ENCODE measurements at places on chromosomes 4 and X.
A peak's percentile ranks its signal among the peaks of the same experiment; 100 is the strongest.

DNA sequence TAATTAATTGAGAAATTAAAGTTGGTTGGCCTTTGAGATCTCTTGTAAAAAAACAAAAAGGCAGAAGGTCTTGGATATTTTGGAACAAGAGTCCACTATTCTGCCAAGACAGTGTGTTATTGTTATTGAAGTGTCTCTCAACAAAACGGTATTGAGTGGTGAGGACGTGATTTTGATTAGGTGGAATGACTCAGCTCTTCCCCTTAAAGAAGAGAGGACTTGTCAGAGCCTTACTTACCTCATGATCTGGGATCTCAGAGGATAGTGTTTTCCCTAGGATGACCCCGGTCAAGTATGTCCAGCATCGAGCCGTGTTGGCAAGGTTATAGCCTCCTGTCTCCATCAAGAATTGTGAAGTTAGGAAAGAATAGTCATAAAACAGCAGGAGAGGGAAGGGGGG, 110.9 kb downstream of the HDAC8 start:
- no peak overlapping the region for H3K27ac ChIP-seq
- H3K4me3 ChIP-seq: no peak overlapping the region
- H3K36me3 ChIP-seq: no peaks in the 10 kb centered on the region

GRCh38 chrX:57286507-57287251, at the start of gene FAAH2:
Gene FAAH2, plus strand, starts transcription at chrX:57286706. Its CDS starts 120 bp downstream, at chrX:57286826.
- H3K4me3 ChIP-seq: peak within 1 kb of the TSS; percentile 57
- no peaks in the 10 kb centered on the region for H3K27me3 ChIP-seq
- peak; percentile 60 for DNase-seq
- no peaks in the 10 kb centered on the region for H3K4me1 ChIP-seq

DNA sequence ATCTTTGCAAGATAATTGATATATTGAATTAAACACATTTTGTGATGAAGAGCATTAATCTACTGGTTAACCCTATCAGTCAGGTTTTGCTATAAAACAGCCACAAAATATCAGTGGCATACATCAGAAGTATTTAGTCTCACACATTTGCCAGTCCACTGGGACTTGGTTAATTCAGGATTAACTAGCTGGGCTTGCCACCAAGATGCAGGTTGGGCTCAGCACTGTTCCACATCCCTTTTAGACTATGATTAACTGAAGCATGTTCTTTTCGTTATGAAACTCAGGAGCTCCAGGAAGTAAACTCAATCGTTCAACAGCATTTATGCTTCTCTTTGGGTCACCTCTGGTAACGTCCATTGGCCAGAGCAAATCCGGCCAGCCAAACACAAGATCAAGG, 538.1 kb upstream of the HS3ST1 start:
- no peaks in the 10 kb centered on the region for H3K36me3 ChIP-seq
- no peak for DNase-seq
- H3K27me3 ChIP-seq: no peaks in the 10 kb centered on the region
- H3K4me1 ChIP-seq: no peaks in the 10 kb centered on the region
- H3K4me3 ChIP-seq: no peak overlapping the region

DNA sequence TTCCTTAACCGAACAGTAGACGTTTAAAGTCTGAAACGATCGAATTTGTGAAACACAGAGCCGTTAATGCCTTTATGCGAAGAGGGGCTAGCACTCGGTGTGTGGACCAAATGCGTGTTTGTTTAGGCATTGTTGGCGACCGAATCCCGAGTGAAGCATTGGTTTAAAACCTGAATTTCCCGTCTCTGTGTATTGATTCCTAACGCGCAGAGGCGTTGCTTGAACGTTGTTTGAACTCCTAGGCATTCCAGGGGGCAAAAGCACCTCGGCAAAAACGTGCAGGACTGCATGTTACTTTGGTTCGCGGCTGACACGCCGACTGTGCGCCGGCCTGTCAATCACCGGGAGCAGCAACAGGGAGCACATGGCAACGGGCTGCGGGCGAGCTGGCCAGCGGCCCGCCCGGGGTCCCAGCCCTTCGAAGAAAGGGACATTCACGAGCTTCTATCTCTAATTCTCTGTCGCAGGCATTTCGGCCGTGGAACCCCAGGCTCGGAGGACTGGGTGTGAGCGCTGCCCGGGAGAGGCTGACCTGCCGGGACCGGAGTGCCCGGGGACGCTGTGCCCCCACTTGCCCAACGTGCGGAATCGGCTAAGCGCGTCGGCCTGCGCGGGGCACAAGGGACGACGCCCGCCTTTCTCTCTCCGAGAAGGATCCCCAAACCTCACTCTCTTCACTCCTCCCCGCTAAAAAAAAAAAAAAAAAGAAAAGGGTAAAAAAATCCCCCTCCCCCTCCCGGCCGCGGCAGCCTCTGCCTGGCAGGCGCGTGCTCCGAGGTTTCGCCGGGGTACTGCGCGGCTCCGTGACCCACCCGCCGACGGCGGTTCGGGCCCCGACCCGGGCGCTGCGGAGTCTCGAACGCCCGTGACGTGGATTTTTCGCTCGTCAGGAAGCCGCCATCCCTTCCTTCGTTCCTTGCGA, 810 bp downstream of the SPRY1 start:
- H3K36me3 ChIP-seq: no peaks in the 10 kb centered on the region
- DNase-seq: peak; percentile 5
- peaks cover 23% of the 10 kb centered on the region for H3K4me1 ChIP-seq

DNA sequence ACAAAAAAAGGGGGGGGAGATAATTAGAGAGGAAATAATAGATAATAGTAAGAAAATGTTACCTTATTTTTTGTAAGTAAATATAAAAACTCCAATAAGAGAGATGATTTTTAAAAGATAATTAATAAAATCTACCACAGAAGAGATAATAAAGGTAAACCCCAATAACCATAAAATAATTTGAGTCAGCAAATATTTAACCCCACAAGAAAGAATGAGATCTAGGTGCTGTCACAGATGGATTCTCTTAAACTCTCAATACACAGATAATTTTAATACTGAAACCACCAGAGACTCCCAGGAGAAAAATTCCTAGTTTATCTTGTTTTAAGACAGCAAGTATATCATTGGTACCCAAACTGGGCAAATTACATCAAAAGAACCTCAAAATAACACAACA, 341.4 kb downstream of the ANK2 start:
- no peak overlapping the region for H3K4me3 ChIP-seq
- no peak overlapping the region for H3K27ac ChIP-seq
- no peaks in the 10 kb centered on the region for H3K27me3 ChIP-seq
- no peaks in the 10 kb centered on the region for H3K4me1 ChIP-seq
- H3K36me3 ChIP-seq: no peaks in the 10 kb centered on the region

GRCh38 chrX:130260316-130260715, 8.4 kb downstream of the ZNF280C start:
- DNase-seq: no peak

DNA sequence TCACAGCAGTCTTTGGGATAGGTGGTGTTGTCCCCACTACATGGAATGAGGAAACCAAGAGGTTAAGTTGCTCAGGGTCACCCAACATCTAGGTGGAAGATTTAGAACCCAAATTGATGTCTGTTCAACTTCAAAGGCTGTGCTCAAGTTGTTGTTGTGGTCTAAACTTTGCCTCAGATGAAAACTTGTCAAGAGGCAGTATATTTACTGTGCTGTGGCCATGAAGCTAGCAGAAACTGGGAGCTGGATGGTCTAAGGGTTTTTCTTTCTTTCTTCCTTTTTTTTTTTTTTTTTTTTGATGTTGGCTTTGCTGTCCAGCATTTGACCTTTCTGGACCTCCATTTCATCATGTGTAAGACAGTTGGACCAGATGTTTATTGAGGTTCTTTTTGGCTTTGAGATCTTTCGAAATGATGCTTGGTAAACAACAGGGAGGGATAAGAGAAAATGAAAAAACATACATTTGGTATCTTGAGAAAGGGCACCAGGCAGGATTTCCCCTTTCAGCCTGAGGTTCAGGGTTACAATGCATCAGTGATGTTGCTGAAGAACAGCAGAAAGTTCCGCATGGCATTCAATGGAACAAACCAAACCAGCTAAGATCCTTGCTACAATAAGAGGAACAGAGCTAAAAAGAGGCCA, 166.2 kb upstream of the RPS6KA3 start:
- peaks cover 5% of the 10 kb centered on the region for H3K4me1 ChIP-seq
- no peak for DNase-seq
- H3K27ac ChIP-seq: no peak overlapping the region

- no peaks in the 10 kb centered on the region for H3K27me3 ChIP-seq
- no peaks in the 10 kb centered on the region for H3K36me3 ChIP-seq
- no peaks in the 10 kb centered on the region for H3K4me1 ChIP-seq
- H3K27ac ChIP-seq: no peak overlapping the region
- no peak overlapping the region for H3K4me3 ChIP-seq
- no peak for DNase-seq
These were observed 138.4 kb downstream of the PARM1 start for GRCh38 chr4:75071317-75071716.

- no peaks in the 10 kb centered on the region for H3K36me3 ChIP-seq
- no peak overlapping the region for H3K27ac ChIP-seq
- no peak for DNase-seq
- peaks cover 5% of the 10 kb centered on the region for H3K4me1 ChIP-seq
- H3K4me3 ChIP-seq: no peak overlapping the region
These were observed 4.1 kb upstream of the SEC24B start for GRCh38 chr4:109429545-109429944.

GRCh38 chr4:13673167-13673566, 45.6 kb upstream of the BOD1L1 start:
- H3K27ac ChIP-seq: no peak overlapping the region
- no peaks in the 10 kb centered on the region for H3K36me3 ChIP-seq
- no peaks in the 10 kb centered on the region for H3K27me3 ChIP-seq
- no peak overlapping the region for H3K4me3 ChIP-seq
- no peak for DNase-seq
- H3K4me1 ChIP-seq: no peaks in the 10 kb centered on the region

- no peak overlapping the region for H3K4me3 ChIP-seq
- no peak overlapping the region for H3K27ac ChIP-seq
- DNase-seq: no peak
- no peaks in the 10 kb centered on the region for H3K36me3 ChIP-seq
These were observed 1343.8 kb upstream of the IGFBP7 start for GRCh38 chr4:58453956-58454355.

GRCh38 chr4:1198098-1198844, 25.9 kb upstream of the SPON2 start:
- H3K4me1 ChIP-seq: peaks cover 28% of the 10 kb centered on the region
- no peaks in the 10 kb centered on the region for H3K27me3 ChIP-seq
- H3K36me3 ChIP-seq: no peaks in the 10 kb centered on the region
- DNase-seq: no peak
- no peak overlapping the region for H3K27ac ChIP-seq
- no peak overlapping the region for H3K4me3 ChIP-seq

DNA sequence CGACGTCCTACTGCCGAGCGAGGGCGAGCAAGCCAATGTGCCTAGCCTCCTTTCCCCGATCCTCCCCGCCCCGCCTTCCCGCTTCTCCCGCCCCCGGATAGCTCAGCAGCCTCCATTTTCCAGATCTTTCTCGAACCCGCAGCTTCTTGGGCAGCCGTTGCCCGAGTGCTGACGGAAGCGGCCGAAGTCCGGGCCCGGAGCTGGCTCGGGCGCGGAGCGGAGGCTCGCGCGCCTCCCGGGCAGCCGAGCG, 172 bp upstream of the HSPA4L start:
- no peaks in the 10 kb centered on the region for H3K36me3 ChIP-seq
- no peak for DNase-seq
- H3K4me3 ChIP-seq: peak overlapping the region; percentile 60
- peaks cover 14% of the 10 kb centered on the region for H3K4me1 ChIP-seq
- no peak overlapping the region for H3K27ac ChIP-seq

DNA sequence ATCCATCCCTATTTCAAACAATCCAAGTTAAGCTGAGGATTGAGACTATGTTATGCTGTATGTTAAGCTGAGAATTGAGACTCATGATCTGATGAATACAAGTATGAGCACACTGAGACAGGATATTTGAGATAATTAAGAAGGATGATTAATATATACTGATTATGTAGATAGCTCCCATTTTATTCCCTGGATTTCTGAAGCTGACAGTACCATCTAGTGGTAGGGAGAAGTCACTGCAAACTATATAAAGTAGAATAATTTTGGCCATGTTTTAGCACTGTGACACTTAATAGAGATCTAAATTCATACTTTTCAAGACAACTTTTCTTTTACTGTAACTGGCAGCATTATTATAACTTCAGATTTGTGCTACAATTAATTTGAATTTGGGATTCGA, 63.8 kb upstream of the HPRT1 start:
- no peak overlapping the region for H3K4me3 ChIP-seq
- no peaks in the 10 kb centered on the region for H3K4me1 ChIP-seq
- H3K36me3 ChIP-seq: peaks cover 4% of the 10 kb centered on the region

- no peaks in the 10 kb centered on the region for H3K27me3 ChIP-seq
- H3K4me1 ChIP-seq: no peaks in the 10 kb centered on the region
- no peak overlapping the region for H3K4me3 ChIP-seq
- no peaks in the 10 kb centered on the region for H3K36me3 ChIP-seq
These were observed 110.6 kb downstream of the REPS2 start for GRCh38 chrX:17056868-17057608.

GRCh38 chr4:95539106-95539505, 9.7 kb downstream of the UNC5C start:
- H3K27me3 ChIP-seq: no peaks in the 10 kb centered on the region
- H3K4me3 ChIP-seq: no peak overlapping the region
- no peaks in the 10 kb centered on the region for H3K4me1 ChIP-seq
- no peak for DNase-seq
- H3K27ac ChIP-seq: no peak overlapping the region

GRCh38 chrX:150766351-150767044, 73.3 kb downstream of the MTMR1 start:
- DNase-seq: no peak
- H3K27ac ChIP-seq: no peak overlapping the region
- H3K4me3 ChIP-seq: no peak overlapping the region
- H3K36me3 ChIP-seq: no peaks in the 10 kb centered on the region
- no peaks in the 10 kb centered on the region for H3K27me3 ChIP-seq

- peaks cover 6% of the 10 kb centered on the region for H3K27me3 ChIP-seq
- H3K4me3 ChIP-seq: no peak overlapping the region
- no peak overlapping the region for H3K27ac ChIP-seq
- no peaks in the 10 kb centered on the region for H3K36me3 ChIP-seq
These were observed 63.0 kb downstream of the PPP2R2C start for GRCh38 chr4:6409381-6409780.

- DNase-seq: no peak
- no peaks in the 10 kb centered on the region for H3K4me1 ChIP-seq
- H3K27me3 ChIP-seq: no peaks in the 10 kb centered on the region
- no peak overlapping the region for H3K27ac ChIP-seq
- no peaks in the 10 kb centered on the region for H3K36me3 ChIP-seq
- H3K4me3 ChIP-seq: no peak overlapping the region
These were observed 35.1 kb downstream of the TEC start for GRCh38 chr4:48234575-48234974.

DNA sequence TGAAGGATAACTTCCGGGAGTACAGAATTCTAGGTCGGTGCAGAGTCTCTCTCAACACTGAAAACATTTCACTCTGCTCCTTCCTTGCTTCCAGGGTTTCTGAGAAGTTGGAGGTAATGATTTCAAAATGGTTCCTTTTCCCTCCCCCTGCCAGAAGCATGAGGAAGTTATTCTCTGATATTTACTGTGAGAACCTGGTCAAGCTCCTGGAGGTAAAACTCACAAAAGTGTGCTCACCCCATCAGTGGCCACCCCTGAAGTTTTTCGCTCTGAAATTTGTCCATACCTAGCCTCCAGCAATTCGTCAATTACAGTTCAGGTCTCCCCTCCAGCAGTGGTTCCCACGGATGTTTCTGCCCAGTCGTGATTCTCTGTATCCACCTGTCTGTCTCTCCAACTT, 16.2 kb upstream of the MECP2 start:
- H3K36me3 ChIP-seq: no peaks in the 10 kb centered on the region
- H3K27ac ChIP-seq: no peak overlapping the region
- H3K27me3 ChIP-seq: no peaks in the 10 kb centered on the region
- no peak for DNase-seq
- no peaks in the 10 kb centered on the region for H3K4me1 ChIP-seq
- H3K4me3 ChIP-seq: no peak overlapping the region

GRCh38 chr4:122996350-122996749, 74.0 kb upstream of the NUDT6 start:
- no peaks in the 10 kb centered on the region for H3K4me1 ChIP-seq
- H3K27me3 ChIP-seq: no peaks in the 10 kb centered on the region
- no peaks in the 10 kb centered on the region for H3K36me3 ChIP-seq
